ENCODE measurements at places on chromosomes 4 and X.

DNA sequence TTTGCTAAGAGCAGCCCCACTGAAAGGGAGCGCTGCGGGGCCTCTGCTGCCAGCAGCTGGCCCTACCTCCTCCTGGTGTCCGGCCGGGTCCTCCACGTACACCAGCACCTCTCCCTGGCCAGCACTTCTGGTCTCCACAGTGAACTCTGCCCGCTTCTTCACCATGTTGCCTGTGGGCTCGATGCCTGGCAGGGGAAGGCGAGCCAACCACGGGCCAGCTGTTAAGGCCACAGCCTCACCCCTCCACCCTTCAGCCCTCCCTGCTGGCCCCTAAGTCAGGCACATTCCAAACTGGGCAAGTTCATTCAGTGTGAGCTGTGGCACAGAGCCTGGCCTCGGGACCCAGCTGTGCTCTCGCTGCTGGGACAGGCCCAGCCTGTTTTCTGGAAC lies 7.8 kb downstream of the FLNA start:
- H3K27ac ChIP-seq, result no peak overlapping the region
- H3K4me3 ChIP-seq, result no peak overlapping the region
- no peak for DNase-seq
- no peaks in the 10 kb centered on the region for H3K27me3 ChIP-seq

GRCh38 chrX:91122151-91122694 lies 312.4 kb upstream of the PABPC5 start:
- no peaks in the 10 kb centered on the region for H3K27me3 ChIP-seq
- H3K4me3 ChIP-seq, result no peak overlapping the region
- H3K4me1 ChIP-seq, result no peaks in the 10 kb centered on the region
- H3K36me3 ChIP-seq, result no peaks in the 10 kb centered on the region

- no peaks in the 10 kb centered on the region for H3K4me1 ChIP-seq
- H3K4me3 ChIP-seq, result no peak overlapping the region
- H3K27me3 ChIP-seq, result no peaks in the 10 kb centered on the region
- no peak overlapping the region for H3K27ac ChIP-seq
- H3K36me3 ChIP-seq, result no peaks in the 10 kb centered on the region
- no peak for DNase-seq
Measured at GRCh38 chr4:26784207-26784865, 76.3 kb upstream of the STIM2 start.

GRCh38 chrX:63434665-63435064 lies 83.5 kb upstream of the SPIN4 start:
- no peak for DNase-seq
- no peak overlapping the region for H3K4me3 ChIP-seq
- H3K27me3 ChIP-seq, result no peaks in the 10 kb centered on the region
- no peaks in the 10 kb centered on the region for H3K36me3 ChIP-seq

DNA sequence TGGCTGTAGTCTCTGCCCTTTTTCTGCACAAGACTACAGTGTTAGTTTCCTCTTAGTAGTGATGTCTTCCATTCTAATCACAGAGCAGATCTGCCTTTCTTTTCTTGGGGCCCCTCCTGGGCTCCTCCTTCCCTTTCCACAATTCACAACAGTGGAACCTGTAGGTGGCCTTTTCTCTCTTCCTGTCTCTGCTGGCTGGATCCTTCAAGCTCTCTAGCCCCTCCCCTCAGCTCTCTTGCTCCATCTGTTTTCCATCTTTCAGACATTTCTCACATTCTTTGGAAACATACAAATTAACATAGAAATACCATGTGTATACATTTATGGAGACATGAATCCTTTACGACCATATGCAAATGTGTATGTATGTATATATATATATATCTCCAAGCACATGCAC lies 304 bp upstream of the SPIN2A start:
- no peak for DNase-seq
- no peak overlapping the region for H3K27ac ChIP-seq
- no peaks in the 10 kb centered on the region for H3K4me1 ChIP-seq
- H3K27me3 ChIP-seq, result no peaks in the 10 kb centered on the region
- H3K36me3 ChIP-seq, result no peaks in the 10 kb centered on the region

DNA sequence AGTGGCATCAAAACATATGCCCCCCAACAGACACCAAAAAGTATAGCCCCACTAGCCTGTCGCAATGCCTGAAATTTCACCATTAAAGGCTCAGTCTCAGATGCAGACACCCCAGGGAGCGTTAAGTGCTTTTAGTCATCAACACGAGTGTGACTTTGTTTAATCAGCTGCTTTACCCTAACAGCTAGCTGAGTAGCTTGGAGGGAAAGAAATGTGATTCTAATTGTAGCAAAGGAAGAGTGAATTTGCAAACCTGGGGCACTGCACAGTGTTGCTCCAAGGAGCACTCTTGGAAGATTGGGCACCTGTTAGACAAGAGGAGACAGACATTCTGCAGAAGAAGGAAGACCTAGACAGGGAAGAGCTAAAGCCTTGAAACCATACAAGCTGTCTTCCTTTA lies 145.1 kb downstream of the BEND2 start:
- H3K4me3 ChIP-seq, result no peak overlapping the region
- H3K4me1 ChIP-seq, result no peaks in the 10 kb centered on the region
- H3K27me3 ChIP-seq, result no peaks in the 10 kb centered on the region
- no peak overlapping the region for H3K27ac ChIP-seq
- DNase-seq, result no peak
- H3K36me3 ChIP-seq, result no peaks in the 10 kb centered on the region

DNA sequence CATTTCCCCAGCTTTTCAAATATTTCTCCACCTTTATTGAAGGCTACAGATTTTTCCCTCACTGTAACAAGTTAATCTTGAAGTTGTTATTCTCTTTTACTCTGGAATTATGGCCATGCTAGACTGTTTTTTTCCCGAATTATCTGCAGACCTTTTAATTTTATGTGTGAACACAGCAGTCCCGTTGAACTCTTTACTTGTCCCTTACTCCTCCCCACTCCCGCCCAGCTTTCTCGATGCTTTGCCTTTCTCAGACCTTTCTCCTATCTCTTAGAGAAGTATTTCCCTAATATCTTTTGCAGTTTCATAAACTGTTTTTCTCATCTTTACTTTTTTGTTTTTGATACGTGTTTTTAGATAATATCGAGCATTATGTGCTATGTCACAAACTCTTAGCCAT lies 776 bp downstream of the CEP44 start:
- no peaks in the 10 kb centered on the region for H3K27me3 ChIP-seq
- peaks cover 1% of the 10 kb centered on the region for H3K4me1 ChIP-seq
- no peak overlapping the region for H3K27ac ChIP-seq

GRCh38 chr4:8224975-8225625 lies 26.0 kb downstream of the SH3TC1 start:
- H3K27ac ChIP-seq, result no peak overlapping the region
- no peaks in the 10 kb centered on the region for H3K27me3 ChIP-seq
- no peaks in the 10 kb centered on the region for H3K36me3 ChIP-seq
- DNase-seq, result no peak

DNA sequence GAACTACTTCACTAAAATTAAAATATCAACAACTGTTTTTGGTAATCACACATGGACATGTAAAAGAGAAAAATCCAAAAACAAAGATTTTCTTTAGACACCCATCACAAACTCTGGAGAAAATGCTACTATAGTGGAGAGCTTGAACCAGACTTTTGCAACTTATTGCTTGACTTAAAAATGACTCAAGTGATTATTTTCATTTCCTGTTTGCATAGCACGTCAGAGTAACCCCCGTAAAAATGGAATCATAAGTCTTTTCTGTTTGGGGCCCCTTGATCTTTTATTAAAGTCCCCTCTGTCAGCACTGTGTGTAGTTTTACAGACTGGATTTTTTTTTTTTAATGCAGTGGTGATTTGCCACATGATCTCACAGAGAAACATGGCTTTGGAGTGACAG lies 79.5 kb downstream of the PRKG2 start:
- no peaks in the 10 kb centered on the region for H3K4me1 ChIP-seq
- H3K4me3 ChIP-seq, result no peak overlapping the region
- H3K27me3 ChIP-seq, result no peaks in the 10 kb centered on the region
- no peaks in the 10 kb centered on the region for H3K36me3 ChIP-seq
- no peak overlapping the region for H3K27ac ChIP-seq

- H3K36me3 ChIP-seq, result no peaks in the 10 kb centered on the region
- no peaks in the 10 kb centered on the region for H3K27me3 ChIP-seq
- no peaks in the 10 kb centered on the region for H3K4me1 ChIP-seq
- DNase-seq, result no peak
Measured at GRCh38 chr4:24158031-24158430, 268.2 kb upstream of the PPARGC1A start.

- H3K4me1 ChIP-seq, result no peaks in the 10 kb centered on the region
- no peak for DNase-seq
- H3K36me3 ChIP-seq, result no peaks in the 10 kb centered on the region
Measured at GRCh38 chrX:53483838-53484405, 49.8 kb upstream of the HSD17B10 start.

DNA sequence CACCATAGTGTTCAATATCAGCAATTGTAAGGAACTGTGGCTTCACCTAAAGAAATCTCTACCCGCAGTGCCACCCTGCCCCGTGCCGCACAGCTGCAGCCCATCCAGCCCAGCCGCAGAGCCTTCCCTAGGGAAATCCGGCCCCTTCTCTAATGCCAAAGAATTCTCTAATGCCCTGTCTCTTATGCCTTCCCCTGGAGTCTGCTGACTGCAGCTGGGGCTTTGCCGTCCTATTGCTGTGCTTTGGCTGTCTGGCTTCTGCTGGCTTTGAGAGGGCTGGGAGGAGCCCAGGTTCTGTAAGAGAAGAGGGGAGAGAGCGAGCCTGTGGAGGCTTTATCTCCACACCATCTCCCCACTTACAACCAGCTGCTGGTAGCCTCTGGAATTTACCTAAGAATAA lies 85.9 kb upstream of the HELT start:
- H3K4me1 ChIP-seq, result no peaks in the 10 kb centered on the region
- H3K4me3 ChIP-seq, result no peak overlapping the region
- H3K27ac ChIP-seq, result no peak overlapping the region
- H3K36me3 ChIP-seq, result no peaks in the 10 kb centered on the region

- H3K27me3 ChIP-seq, result no peaks in the 10 kb centered on the region
- H3K27ac ChIP-seq, result no peak overlapping the region
- DNase-seq, result no peak
Measured at GRCh38 chr4:118957722-118958445, 69.2 kb downstream of the SYNPO2 start.

GRCh38 chrX:148979786-148980185 lies 479.4 kb downstream of the AFF2 start:
- no peak overlapping the region for H3K4me3 ChIP-seq
- H3K27me3 ChIP-seq, result no peaks in the 10 kb centered on the region
- DNase-seq, result no peak
- no peaks in the 10 kb centered on the region for H3K36me3 ChIP-seq

DNA sequence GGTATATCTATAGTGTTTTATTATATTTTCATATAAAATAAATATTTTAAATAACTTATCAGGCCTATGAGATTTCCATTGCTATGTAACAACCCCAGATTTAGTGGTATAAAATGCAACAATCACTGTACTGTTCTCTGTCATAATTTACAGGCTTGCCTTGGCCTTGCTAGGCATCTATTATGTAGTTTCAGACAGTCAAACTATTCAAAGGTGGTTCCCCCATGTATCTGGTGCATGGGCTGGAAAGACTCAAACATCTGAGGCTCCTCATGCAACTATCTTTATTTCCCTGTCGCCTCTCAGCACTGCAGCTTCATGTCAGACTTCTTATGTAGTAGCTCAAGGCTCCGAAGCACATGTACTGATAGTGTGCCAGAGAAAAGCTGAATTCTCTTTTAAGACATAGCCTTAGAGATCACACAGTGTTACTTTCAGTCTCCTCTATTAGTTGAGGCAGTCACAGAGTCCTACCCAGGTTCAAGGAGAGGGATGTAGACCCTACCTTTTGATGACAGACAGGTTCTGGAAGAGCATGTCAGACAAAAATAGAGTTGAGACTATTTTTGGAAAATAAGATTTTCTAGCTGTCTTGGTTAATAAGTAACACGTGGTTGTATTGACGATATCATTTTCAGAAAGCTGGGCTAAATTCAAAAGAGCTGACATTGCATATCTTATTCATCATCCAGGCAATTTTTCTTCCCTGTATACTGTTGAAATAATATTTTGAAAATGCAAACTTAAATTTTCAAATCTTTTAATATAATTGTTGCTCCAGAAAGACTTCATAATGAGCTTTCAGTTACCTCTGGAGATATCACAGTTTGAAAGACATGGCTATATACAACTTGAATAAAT lies 19.4 kb downstream of the MTTP start:
- no peak overlapping the region for H3K27ac ChIP-seq
- no peaks in the 10 kb centered on the region for H3K36me3 ChIP-seq
- H3K27me3 ChIP-seq, result no peaks in the 10 kb centered on the region

DNA sequence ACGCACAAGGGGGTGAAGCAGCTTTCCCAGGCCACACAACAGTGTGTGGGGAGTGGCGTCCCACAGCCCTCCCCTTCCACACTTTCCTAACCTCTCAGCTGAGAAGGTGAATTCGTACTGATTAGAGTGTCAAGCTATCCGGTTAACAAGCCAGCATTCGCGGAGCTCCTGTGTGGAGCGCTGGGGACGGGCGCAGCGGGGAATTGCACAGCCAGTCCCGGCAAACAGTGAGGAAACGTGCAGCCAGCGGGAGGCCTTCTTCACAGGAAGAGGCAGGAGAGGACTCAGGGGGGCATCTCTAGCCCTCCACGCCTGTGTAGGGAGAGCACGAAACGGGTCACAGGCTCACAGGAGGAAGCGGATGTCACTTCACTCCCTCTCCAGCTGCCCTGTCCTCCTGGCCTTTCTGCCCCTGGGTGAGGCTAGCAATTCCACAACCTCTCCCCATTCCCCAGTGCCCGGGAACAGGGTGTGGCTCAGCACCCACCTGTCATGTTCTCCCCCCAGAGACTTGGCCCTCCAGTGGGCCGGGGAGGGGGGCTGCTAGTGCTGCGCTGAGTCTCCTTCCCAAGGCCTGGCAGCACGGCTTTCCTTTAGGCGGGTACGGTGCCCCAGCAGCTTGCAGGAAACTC lies 117.3 kb downstream of the CPZ start:
- no peaks in the 10 kb centered on the region for H3K27me3 ChIP-seq
- no peak overlapping the region for H3K27ac ChIP-seq
- H3K36me3 ChIP-seq, result no peaks in the 10 kb centered on the region
- H3K4me1 ChIP-seq, result peaks cover 2% of the 10 kb centered on the region
- H3K4me3 ChIP-seq, result no peak overlapping the region
- DNase-seq, result no peak

GRCh38 chr4:146338512-146338911 lies 124.2 kb downstream of the REELD1 start:
- no peaks in the 10 kb centered on the region for H3K27me3 ChIP-seq
- no peak overlapping the region for H3K4me3 ChIP-seq
- no peaks in the 10 kb centered on the region for H3K36me3 ChIP-seq
- no peaks in the 10 kb centered on the region for H3K4me1 ChIP-seq

DNA sequence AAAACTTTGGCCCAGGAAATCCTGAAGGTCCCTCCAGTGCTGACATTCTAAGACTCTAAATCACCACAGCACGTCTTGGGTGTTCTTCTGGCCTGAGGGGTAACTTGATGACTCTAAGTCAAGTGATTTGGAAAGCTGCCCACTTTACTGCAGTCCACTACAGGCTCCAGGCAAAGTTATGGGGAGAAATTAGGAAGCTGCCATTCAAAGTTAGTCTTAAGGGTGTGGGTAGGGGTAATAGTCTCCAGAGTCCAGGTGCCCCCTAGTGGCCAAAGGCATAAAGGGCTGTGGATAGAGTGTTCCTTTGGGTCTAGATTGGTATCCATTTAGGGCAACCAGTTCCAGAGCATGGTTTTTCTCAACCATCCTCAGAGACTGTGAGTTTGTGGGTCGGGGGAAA lies 38.7 kb upstream of the SLC16A2 start:
- H3K4me3 ChIP-seq, result no peak overlapping the region
- peak; percentile 31 for DNase-seq
- no peaks in the 10 kb centered on the region for H3K36me3 ChIP-seq
- no peaks in the 10 kb centered on the region for H3K4me1 ChIP-seq
- no peak overlapping the region for H3K27ac ChIP-seq
- H3K27me3 ChIP-seq, result no peaks in the 10 kb centered on the region
